ENCODE measurements at places on chromosomes 5 and 9. TPM values are rescaled to one million over a fixed set of nuclear protein-coding genes. Genes with fewer than 3 reads are reported as not detected.

The ENTPD8 gene
- 2.7 TPM for total RNA-seq

The C5orf58 gene
- not detected for total RNA-seq

The ZNF354C gene
- total RNA-seq = 8.1 TPM

The HK3 gene
- not detected for total RNA-seq

The FUBP3 gene
- 68.9 TPM for total RNA-seq

The OR1Q1 gene
- total RNA-seq = not detected

The CD72 gene
- 4.2 TPM for total RNA-seq

The IL13 gene
- not detected for total RNA-seq

The SLC6A3 gene
- total RNA-seq = not detected

The PCDHGB3 gene
- 0.60 TPM for total RNA-seq

The IFNA7 gene
- not detected for total RNA-seq

The THOC3 gene
- total RNA-seq = 76.3 TPM

The TMEM215 gene
- total RNA-seq = not detected

Measured in progenitor cell of endocrine pancreas (in vitro differentiated cells).